ENCODE measurements at places on chromosomes 3 and 15.

- DNase-seq: no peak
These were observed 735.6 kb downstream of the PDCD6IP start for GRCh38 chr3:34534013-34534412.

GRCh38 chr3:58521336-58521670, 15.7 kb downstream of the ACOX2 start:
- no peak for DNase-seq

DNA sequence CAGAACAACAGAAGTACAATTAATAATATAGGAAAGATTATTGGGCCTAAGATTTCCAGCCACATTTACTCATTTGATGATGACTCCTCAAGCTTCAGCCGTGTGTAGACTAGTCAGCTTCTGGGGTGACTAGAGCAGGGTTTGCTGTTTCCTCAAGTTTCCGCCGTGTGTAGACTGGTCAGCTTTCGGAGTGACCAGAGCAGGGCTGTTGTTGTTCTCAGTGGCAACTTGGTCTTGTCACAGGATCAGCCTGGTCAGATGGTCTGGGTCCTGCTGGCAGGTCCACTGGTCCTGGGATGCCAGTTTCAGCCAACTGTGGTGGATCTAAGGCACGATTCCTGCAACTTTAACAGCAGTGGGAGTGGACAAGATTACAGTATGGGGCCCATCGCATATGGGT, 21.8 kb upstream of the NOX5 start:
- DNase-seq: no peak

- DNase-seq: no peak
These were observed 63.8 kb upstream of the GLCE start for GRCh38 chr15:69096626-69097025.

DNA sequence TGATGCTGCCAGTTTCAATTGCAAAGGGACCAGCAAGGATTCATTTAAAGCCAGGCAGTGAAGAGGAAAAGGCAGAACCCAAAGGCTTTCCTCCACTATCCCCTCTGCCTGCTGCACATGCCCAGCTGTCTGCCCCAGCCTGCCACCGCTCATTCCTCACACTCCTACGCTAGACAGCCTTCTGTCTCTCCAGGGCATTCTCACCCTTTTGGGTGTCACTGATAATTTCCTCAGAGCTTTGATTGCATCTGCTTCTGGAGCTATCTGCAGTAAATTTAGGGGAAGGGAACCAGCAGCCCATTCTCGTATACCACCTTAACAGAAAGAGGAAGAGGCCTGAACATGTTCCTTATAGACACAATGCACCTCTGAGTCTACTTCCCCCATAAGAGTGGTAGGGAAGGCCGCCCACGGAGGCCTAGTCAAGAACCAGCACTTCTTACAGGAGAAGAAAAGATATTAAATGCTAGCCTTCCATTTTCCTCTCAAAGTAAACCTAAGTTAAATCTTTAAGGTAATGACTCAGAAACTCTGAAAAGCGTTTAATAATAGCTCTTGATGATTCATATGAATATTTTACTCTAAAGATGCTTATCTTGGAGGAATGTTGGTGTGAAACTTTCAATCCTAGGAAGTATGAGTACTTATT, 20.9 kb downstream of the NUDT16 start:
- no peak for DNase-seq

DNA sequence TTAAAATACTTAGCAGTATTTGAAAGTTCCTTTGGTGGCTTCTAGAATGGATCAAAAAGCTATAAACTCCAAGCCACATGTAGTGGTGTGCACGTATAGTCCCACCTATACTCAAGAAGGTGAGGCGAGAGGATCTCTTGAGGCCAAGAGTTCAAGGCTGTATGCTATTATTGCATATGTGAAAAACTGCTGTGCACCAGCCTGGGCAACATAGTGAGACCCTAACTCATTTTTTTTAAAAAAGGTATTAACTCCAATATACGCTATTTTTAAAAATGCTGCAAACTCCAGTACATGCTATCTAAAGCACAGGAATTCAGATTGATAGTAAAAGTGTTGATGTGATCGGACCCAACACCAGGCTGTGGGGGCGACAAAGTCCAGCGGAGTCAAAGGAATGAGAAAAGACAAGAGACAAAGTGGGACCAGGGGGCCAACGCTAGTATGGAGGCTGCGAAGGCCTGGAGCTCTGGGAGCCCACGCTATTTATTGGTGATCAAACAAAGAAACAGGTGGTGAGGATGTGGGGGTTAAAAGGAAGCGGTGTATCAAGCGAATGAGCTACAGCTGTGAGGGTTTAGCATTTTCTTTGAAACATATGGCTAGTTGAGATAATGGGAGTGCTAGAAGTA, 66.6 kb downstream of the ARIH1 start:
- no peak for DNase-seq

DNA sequence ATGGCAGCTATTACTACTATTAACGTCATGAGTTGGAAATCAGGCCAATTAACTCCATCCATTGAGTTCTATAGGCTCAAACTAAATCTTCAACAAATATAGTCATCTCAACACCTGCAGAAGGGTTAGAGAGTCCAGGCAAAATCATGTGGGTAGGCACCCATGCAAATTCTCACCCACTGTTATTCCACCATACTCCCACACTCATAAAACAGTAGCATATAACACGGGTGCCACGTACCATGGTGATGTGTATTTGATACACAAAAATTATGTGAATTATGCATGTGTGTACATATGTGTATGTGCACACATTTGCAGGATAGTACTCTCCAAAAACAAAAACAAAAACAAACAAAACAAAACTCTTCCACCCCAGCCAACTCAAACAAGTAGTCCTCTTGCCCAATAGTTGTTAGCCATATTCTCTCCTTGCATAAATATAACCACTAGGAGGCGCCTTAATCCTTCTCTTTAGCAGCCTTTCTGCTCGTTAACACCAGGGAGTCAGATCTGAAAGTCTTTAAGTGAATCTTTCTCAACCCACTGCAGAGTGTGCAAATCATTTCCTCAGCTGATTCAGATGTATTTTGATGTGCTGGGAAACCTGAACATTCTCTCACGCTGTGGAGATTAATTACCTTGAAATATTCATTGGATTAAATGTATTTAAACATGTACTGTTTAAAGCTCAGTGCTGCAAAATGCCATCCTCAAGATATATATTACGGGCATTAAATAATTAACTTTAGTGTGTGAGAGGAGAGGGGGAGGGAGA, 38.0 kb upstream of the COPB2 start:
- no peak for DNase-seq

DNA sequence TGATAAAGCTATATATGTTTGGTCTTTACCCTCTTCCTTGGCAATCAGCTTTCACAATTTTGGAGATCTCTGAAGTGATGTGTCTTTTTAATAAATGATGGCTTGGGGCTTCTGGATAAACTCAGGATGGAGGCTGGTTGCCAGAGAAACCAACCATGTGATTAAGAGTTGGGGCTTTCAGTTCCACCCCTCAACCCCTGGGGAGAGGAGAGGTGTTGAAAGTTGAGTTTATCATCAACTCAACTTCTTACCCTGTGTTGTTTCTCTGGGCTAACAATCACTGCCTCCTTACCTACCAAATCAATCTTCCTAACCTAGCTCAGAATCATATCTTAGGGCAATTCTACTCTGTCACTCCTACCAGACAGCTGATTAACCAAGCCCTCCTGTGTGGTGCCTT, 735.8 kb downstream of the ZPLD1 start:
- no peak for DNase-seq

DNA sequence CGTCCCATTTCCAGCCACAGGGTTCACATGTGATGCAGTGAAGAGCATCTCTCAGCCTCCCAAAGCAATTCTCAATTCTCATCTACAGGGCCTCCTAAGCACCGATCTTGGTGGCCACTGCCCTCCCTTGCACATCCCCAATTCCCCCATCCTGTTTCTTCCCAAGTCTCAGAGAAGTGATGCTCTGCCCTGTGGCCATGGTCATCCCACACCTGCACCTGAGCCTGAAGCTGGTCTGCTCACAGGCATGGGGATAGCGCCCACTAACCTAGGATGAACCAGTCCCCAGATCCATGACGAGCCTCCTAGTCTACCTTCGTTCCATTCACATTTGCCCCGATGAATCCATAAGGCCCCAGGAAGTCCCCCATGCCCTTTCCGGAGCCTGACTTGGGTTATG, 201.5 kb downstream of the UACA start:
- no peak for DNase-seq

- no peak for DNase-seq
These were observed 161.4 kb downstream of the GMNC start for GRCh38 chr3:190701096-190701532.

DNA sequence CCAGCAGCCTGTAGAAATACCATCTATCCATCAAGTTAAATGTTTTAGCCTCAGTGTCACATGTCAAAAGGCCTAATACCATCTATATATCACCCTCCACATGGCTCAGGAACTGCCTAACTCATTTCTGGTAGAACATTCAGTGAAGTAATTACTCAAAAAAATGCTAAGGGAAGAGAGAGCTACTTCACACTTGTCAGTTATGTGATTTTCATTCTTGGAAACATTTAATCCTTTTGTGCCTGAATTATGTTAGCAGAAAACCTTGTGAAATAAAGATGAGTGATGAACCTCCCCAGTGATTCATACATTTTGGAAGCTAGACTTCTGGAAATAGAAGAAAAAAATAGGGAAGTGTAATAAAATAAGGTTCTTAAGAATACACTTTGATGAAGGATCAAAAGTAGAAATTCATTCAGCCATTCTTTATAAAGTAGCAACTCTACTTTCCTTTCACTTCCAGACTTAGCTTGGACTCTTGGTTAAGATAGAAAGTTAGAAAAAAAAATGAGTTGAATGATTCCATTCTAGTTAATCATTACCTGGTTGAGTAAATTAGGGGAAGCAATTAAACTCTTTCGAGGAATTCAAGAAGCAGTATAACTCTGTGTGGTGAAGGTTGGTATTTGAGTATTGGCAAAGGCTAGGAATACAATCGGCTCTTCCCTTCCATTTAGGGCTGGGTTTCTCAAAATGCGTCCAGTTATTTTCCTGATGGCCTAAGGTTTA, 3.6 kb downstream of the OTOL1 start:
- DNase-seq: no peak

DNA sequence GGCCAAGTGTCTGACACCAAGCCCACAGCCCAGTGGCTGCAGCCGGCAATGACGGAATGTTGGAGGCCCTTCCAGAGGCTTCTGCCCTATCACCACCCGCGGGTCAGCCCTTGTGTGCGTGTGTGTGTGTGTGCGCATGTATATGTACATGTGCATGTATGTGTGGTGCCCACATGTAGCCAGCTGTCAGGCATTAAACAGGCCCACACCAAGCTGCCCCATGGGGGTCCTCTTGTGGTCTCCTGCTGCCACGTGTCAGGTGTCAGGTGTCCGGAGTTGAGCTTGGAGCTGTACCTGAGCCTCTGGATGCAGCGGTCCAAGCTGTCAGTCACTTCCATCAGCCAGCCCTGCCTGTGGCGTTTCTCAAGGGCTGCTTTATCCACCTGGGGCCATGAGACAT, 13.9 kb downstream of the UROC1 start:
- DNase-seq: no peak

- no peak for DNase-seq
These were observed 117.2 kb downstream of the TLE3 start for GRCh38 chr15:69980341-69981059.

DNA sequence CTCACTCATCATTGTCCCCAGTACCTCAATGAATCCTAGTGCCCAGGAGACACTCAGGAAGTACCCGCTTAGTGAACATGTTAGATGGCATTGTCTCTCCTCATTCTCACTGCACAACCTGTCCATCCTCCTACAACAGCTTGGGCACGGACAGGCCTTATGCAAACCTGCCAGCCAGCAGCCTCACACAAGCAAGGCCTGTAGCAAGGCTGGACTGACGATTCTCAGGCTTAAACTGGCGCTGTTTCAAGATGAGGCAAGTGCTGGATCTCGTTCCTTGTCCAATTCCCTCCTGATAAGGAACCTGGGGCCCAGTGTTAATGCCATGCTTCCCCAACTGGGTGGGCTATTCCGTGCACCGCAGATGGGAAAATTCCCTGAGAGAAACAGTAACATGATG, 59.0 kb downstream of the CDCP1 start:
- DNase-seq: no peak

GRCh38 chr15:92158426-92158825, 235.3 kb upstream of the ST8SIA2 start:
- peak; percentile 16 for DNase-seq

DNA sequence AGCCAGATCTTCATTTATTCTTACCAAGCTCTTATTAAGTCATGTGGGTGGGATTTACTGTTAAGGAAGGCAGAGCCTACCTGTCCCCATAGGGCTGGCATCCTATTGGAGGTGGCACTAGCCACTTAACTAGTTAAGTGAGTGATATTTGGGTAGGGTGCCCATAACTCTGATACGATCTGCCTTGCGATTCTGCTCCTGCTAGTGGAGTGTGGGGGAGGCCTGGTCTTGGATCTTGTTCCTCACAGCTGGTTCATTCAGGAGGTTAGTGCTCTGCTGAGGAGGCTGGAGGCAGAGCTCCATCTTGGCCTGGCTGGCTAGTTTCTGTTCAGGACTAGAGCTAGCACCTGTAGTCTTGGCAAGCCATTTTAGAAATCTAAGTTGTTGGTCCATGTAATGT, 9.3 kb downstream of the BAHD1 start:
- no peak for DNase-seq

DNA sequence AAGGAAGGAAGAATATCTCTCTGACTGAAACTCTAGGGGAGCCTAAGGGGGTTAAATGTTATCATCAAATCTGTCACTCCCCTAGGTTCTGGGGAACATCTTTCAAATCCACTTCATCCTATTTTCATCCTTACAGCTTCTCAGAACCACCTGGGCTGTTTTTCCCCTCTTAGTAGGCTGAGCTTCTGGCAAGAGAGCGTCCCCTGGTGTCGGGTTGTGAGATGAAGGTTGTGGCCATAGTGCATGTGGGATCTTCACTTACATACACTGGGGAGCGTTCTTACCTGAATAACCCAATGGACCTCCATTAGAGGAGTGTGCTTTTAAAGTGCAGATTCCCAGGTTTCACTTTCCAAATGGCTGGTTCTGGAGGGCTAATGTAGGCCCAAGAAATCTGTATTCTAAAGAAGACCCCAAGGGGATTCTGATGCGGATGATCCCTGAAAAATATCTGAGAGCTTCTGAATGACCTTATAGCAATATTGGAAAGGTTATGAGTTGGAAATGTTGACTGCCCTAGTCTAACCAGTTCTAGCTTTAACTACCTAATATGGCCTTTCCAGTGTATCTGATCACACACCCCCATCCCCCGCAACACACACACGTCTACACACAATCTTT, 663.7 kb downstream of the AGBL1 start:
- DNase-seq: peak; percentile 37

- no peak for DNase-seq
These were observed 1.6 kb upstream of the TTLL3 start for GRCh38 chr3:9808345-9809037.

DNA sequence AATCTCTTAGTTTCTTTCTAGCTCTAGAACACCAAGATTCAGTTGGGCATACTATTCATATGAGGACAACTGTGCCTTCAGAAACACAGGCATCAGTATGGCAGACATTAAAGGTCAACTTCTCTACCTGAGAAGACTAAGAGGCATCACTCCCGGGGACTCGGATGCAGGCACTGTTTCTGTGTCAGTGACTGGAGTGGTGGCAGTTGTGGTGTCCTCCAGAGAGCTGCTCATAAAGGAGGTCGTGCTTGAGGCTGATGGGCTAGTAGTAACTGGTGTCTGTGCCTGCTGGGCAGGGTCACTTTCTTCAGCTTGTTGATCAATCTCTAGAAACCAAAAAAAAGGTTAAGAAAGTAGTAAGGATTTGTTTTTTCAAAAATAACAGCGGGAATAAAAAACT, 75.2 kb downstream of the FBXL22 start:
- no peak for DNase-seq

GRCh38 chr15:80626643-80627120, 68.4 kb upstream of the ABHD17C start:
- DNase-seq: no peak

Measured in stimulated activated CD8-positive, alpha-beta memory T cell treated with anti-CD3 and anti-CD28 coated beads, Interleukin-4, amount 100 ng/mL, for 4 hours (primary cell).